ENCODE measurements at places on chromosomes 5 and 9.

DNA sequence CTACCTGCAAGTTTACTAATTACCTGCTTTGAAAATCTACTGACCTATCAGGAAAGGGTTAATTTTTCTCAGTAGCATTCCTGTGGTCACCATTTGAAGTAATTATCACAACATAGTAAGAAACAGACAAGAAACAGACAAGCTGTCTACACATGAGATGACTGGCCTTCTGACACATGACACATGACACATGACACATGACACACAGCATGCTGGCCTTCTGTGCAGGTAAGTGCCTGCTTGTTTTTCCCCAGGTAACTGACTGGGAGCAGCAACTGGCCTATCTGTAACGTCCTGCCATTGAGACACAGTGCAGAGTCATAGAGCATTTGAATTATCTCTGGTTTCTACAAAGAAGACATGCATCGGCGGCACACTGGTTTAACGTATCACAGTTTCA is 222.4 kb downstream of the CTNND2 start:
- DNase-seq, result no peak

- DNase-seq, result no peak
These were observed 378.6 kb downstream of the GADD45G start for GRCh38 chr9:89983411-89983810.

DNA sequence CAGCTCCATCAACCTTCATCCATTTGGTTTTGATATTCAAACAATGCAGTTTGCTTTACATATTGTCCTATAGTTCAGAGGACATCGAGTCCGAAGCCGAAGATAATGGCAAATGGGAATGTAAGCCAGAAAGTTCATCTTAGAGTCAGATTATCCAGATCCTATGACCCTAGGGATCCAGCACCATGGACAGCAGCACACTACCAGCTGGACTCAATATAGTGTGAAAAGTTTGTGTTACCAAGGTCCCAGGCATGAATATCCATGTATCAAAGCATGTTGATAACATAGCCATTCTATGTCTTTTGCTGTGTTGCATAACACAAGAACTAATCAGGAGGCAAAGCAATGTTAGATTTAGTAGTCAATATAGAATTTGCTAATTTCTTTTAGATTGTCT is 46.3 kb downstream of the FSTL4 start:
- DNase-seq, result no peak

DNA sequence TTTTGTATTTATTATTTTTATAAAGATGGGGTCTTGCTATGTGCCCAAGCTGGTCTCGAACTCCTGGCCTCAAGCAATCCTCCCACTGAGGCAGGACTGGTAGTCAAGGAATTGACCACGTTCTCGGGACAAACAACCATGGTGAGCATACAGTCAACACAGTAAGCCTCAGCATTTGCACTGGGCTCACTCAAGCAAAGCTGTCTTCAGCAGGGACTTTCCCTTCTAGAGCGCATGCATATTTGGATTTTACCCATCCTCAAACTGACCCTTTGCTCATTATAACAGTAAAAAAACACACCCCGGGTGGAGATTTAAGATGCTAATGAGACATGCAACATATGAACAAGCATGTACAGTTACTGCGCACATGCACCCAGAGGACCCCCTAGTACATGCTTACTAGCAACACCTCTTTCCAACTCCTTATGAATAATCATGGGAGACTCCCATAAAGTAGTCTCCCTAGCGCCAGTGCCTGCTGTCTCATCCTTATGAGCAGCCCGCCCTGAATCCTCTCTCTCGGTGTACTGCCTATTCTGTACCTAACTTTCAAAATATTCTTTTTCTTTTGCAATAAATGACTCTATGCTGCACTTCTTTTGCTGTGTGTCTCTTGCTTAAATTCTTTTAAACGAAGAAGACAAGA is 41.5 kb downstream of the C5orf22 start:
- no peak for DNase-seq

DNA sequence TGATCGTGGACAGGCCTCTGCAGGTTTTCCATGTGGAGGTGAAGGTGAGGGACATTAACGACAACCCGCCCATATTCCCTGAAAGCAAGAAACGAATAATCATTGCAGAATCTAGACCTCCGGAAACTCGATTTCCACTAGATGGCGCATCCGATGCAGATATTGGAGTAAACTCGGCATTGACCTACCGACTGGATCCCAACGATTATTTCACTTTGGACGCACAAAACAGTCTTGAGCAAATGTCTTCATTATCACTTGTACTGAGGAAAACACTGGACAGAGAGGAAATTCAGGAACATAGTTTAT is 621 bp downstream of the PCDHA13 start:
- DNase-seq, result no peak

DNA sequence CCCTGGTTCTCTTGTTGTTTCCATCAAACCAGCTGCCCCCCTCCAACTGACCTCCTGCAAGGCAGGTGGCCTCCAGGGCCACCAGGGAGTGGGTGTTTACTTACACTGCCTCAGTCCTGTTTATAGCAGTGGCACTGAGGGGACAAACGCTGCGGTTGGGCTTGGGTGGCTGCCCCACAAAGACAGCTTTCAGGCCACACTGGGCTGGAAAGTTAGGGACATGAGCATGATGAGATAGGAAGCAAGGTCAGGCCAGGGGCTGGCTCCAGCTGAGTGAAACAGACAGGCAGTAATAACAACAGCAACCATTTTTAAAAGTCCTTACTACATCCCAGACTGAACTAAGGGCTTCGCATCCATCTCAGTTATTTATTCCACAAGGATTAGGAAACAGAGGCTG is 20.6 kb downstream of the BOD1 start:
- DNase-seq, result no peak

GRCh38 chr9:133602277-133602676 is 6.9 kb downstream of the FAM163B start:
- DNase-seq, result no peak

DNA sequence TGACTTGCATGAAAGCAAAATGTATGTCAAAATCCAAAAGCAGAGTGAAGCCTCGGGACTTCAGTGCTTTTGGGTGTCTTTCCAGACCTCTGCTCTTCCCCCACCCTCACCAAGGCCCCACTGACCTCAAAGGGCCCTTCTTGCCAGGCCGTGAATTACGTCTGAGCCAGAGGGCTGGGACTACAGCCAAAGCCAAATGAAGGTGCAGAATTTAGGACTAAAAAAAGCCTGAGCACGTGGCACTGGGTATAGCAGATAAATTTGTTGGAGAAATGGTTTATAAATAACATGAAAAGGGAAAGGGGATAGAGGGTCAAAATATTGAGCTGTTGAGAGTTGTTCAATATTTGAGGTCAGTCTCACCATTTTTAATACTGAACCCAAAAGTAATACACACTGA is 163.4 kb downstream of the GHR start:
- DNase-seq, result no peak

DNA sequence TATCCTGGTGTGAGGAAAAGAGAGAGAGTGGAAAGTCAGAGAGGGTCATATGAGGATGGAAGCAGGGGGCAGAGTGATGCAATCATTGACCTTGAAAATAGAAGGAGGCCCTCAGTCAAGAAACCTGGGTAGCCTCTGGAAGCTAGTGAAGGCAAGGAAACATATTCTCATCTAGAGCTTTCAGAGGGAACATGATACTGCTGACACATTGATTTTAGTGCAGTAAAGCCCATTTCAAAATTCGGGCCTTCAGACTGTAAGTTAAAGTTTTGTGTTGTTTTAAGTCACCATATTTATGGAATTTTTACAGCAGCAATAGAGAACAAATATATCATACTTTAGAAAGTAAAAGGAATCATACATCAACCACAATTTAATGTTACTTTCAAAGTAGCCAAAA is 87.0 kb downstream of the ADAMTS19 start:
- no peak for DNase-seq

- DNase-seq, result peak; percentile 2
These were observed 28.5 kb upstream of the PHF24 start for GRCh38 chr9:34929506-34930102.

DNA sequence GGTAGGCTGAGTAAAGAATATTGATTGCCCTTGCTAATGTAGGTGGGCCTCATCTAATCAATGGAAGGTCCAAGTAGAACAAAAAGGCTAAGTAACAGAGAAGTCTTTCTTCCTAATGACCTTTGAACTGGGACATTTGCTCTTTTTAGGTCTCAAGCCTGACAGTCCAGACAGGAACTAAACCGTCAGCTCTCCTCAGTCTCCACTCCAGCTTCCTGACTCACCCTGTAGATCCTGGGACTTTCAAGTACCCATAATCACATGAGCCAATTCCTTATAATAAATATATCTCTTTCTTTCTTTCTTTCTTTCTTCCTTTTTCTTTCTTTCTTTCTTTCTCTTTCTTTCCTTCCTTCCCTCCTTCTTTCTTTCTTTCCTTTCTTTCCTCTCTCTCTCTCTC is 479.5 kb upstream of the PAPPA start:
- no peak for DNase-seq

DNA sequence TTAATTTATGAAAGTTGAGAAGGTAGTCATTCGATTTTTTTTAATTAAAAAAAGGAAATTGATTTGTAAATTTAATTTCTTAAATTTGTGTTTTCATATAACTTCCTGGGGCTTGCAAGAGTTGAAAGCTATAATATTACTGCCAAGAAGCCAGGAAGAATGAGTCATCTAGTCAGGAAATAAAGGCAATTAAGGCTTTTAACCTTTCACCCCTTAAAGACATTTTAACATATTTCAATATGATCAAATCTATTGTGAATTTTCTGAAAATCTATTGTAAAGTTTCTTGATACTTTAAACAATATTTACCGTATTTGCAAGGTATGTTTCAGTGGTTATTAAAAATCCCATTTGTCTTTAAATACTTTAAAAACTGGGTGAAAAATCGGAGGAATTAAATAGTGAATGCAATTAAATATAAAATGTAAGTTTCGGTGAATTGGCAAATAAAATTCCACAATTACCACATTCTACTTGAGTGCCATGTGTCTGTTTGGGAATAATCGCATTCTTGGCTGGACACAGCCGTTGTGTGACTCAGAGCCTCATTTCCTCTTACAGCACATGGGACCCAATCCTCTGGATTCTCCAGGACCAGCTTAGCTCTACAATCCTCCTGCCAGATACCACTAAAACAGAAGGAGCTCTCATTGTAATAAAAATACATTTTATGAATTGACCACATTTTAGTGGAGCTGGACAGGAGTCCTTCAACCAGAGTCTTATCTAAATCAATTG is 310.7 kb downstream of the HCN1 start:
- DNase-seq, result no peak

- no peak for DNase-seq
These were observed 87.5 kb upstream of the SSBP2 start for GRCh38 chr5:81838307-81838906.

DNA sequence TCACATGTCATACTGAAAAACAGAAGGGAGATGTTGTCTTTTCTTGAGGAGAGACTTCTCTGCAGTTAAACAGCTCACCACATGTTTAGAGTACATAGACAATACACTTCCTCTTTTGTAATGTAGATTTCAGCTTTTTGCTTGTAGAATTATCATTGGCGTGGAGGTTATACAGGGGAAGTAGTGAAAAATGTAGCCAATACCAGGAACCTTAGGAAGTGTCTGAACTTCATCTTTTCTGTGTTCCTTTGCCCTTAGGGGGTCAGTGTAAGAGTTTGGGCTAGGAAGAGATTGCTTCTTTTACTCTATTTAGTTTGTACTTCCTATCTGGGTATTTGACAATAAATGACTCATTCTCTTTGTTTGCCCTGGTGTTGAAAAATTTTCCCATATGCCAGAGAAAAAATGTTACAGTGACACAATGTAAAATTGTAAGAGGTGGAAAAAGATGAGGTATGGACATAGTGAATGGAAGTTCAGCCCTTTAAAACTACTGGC is 21.0 kb upstream of the CDKN2B start:
- peak; percentile 45 for DNase-seq

DNA sequence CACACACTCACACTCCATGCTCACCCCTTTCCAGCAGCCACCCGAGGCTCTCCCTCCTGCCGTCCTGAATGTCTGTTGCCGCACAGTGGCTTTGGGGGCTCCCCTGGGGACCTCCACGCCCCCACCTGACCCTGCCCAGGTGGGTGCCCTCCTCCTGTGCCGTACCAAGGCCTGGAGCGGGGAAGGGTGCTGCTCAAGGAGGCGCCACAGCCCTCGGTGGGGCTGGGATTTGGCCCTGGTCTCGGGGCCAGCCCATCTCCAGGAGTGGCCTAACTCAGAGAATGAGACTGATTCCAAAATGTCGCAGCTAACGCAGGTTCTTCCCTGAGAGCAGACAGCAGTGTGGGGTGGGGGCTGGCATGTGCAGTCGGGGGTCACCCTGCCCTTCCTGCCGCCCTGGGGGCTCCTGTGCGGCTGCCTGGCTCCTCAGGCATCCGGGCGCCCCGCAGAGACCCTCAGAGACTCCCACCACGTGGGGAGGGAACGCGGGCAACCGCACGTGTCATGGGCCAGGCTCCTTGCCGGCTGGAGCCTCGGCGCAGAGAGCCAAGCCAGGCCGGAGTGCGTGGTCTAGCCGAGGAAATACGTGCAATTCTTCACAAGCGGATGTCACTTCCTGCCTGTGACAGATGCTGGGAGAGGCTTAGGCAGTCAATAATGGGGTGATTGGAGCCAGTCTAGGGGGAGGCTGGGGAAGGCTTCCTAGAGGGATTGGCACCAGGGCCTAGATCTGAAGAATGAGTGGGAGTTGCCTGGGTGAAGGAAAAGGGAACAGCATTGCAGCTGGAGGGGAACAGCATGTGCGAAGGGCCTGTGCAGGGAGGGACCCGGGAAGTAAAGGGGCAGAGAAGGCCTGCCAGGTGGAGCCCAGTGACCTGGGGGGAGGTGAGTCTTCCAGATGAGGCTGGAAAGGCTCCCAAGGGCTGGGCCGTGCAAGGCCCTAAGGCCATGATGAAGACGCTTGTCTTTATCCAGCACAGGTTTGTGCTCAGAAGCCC is 44.1 kb downstream of the C9orf50 start:
- DNase-seq, result no peak

DNA sequence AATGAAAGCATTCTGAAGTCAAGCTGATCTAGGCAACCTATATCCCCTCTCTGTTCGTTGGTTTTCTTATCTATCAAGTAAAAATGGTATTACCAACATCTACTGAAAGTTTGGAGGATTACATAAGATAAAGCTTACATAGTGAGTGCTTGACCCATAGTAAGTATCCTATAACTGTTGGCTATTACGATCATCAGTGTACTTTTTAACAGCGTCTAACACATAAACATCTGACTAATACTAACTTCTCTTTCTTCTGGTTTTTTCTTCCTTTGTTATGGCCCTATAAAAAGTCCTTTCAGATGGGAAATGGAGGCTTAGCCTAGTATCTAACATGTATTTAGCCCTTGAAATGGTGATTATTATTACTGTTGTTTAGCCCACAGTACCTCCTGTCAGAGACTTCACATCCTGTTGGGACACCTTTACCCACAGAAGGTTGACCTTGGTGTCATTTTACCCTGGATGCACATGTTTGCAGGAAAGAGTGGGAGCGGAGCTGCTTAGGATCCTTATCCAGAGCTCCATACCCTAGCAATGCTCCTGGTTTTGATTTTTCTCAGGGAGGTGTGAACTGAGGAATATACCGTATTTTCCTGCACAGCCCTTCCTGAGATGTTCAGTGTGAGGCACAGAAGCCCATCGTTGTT is 6.0 kb downstream of the INSYN2B start:
- DNase-seq, result no peak
